ENCODE measurements at places on chromosomes 1 and 21.

DNA sequence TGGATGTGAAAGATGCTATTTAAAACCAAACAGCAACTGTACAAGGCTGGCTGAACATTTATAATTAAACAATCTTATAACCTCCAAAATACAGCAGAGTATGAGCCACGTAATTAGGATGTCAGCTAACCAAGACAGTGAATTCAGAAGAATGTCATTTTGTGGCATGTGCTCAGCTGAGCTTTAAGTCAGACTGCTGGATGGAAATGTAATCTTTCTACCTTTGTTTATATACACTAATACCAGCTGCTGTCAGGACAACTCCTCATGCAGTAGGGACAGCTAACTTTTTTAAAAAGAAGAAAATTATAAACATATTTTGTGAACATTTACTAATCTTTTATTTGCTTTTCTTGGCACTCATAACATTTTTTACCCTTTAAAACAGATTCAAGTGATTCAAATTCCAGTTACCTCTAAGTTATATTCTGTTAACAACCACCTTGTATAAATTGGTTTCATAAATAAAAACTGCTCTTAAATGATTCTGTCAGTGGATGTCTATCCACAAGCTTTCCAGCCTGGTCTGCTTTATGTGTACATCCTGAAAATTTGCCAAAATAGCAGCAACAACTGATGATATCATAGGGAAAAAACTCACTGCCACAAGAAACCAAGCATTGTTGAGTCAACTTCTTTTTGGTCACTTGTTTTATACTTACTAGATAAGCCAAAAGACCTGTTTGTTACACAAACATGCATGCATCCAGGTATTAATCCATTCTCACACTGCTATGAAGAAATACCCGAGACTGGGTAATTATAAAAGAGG is 36.1 kb downstream of the DPH5 start:
- DNase-seq: no peak

DNA sequence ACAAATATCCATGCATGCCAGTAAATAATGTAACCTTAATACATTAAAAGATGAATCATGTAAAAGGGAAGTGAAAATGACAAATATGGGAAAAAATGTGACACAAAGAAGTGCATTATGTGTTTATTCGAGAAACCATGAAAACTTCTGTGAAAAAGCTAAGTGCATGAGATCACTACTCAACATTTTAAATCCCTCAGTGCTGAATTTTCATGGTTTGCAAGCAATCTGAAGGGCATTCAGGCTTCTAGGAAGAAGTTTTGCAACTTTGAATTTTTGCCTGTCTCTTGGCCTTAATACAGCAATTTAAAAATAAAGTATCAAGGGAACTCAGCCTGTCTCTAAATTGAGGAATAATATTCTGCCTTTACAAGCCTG is 78.2 kb downstream of the MAP3K7CL start:
- DNase-seq: no peak

DNA sequence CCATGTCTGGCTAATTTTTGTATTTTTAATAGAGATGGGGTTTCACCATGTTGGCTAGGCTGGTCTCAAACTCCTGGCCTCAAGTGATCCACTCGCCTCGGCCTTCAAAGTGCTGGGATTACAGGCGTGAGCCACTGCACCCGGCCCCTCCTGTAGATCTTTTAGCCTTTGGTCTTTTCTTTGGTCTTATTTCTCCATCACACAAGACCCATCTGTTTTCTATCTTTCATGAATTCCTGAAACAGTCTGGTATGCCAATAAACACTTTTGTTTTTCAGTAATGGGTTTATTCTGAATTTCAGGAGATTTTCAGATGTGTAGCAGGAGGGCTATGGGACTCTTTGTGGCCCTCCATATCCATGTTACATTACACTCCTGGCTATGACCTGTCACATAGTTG is 23.2 kb downstream of the ERRFI1 start:
- no peak for DNase-seq

- no peak for DNase-seq
These were observed 178.0 kb downstream of the ZNF281 start for GRCh38 chr1:200231787-200232231.

- DNase-seq: no peak
These were observed 71.3 kb downstream of the GRIK3 start for GRCh38 chr1:36963006-36963405.

- DNase-seq: no peak
These were observed 4.0 kb downstream of the DONSON start for GRCh38 chr21:33584455-33584854.

GRCh38 chr1:228350831-228351781 is 55.5 kb downstream of the TRIM11 start:
- no peak for DNase-seq

DNA sequence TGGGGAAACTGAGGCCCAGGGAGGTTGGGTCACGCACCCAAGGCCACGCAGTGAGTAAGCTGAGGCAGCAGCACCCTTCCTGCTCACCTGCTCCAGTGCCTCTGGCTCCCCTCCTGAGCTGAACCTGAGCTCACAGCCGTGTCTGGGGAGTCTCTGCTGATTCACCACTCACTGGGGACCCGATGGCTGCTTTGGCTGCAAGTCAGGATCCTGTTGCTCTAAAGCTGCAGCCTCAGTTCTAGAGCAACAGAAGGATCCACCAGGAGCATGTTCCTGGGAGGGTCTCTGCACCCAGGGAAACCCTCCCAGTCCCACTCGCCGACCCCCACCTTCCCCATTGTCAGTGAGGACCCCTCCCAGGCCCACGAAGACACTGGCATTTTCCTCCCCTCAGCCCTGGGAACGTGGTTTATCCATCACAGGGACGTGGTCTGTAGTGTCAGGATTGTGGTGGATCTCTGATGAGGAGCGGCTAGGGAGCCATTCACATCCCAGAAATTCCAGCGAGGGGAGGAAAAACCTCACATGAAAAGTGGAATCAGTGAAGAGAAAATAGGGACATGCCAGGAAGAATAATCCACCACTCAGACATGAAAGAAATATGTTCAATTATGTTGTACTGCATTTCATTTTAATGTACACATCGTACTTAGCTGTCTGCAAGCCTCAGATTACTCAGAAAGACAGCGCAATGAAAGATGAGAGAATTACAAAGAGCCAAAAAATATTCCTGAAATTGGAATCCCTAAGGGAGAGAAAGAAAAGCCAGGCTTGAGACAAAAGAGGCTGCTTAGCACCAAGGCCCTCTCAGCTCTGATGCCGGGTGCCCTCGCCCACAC is 447.2 kb downstream of the MATN1 start:
- no peak for DNase-seq

DNA sequence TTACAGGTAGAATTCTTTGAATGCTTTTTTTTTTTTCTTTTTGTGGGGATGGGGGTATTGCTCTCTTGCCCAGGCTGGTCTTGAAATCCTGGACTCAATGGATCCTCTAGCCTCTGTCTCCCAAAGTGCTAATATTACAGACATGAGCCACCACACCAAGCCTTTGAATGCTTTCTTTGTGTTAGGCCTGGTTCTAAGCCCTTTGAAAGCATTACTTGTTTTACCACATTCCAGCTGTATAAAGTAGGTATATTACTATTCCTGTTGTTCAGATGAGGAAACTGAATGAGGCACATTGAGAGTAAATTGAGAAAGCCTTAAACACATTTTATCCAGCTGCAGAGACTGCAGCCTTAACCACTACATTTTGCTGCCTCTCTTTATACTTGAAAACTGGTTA is 841.8 kb upstream of the ADGRL4 start:
- DNase-seq: no peak

DNA sequence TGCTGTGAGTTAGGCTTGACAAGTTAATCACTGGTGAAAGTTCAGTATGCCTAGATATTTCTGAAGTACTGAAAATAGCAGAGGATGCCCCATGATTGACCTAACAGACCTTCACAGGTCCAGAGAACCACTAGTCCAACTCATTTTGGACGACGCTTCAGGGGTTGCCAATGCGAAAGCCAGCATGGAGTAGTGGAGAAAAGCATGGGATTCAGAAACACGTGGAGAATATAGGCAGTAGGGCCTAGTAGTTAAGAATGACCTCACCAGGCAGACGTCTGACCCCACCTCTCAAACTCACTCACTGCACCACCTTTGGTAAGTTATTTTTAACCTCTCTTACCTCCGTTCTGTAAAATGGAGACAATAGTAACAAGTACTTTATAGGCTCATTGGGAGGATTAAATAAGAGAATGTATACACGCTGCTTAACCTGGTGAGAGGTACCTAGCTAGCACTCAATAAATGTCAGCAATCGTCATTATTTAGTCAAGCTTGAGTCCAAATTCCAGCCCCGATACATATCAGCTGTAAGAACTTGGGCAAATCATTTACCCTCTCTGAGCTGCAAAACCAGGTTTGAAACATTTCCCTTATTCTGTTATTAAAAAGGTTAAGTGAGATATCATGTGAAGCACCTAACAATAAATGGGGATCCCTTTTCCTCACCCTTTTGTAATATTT is 13.2 kb downstream of the PLPP3 start:
- no peak for DNase-seq

- no peak for DNase-seq
These were observed 2.3 kb downstream of the OVAAL start for GRCh38 chr1:180560868-180561600.
